ENCODE measurements at places on chromosomes 2 and 18.

GRCh38 chr2:216507220-216508160 lies 8.8 kb downstream of the RPL37A start:
- DNase-seq = no peak

DNA sequence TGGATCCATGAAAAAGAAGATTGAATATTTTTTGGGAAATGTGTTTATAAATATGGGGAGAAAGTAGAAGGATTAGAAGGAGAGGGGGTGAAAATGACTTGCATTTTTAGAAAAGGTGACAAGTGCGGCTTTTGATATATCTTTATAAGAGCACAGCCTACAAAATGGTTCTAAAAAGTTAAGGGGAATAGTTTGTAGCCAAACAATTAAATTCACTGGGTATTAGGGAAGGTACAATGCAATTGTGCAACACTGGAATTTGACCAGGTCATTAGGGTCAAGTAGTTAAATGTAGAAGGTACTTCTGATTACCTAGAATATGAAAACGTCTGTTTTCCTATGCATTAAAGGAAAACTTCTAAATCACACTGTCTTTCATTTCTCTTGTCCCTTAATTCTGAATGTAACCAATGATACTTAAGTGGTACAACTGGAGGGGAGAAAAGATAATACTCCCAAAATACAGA lies 44.5 kb upstream of the SERTAD2 start:
- DNase-seq = no peak

DNA sequence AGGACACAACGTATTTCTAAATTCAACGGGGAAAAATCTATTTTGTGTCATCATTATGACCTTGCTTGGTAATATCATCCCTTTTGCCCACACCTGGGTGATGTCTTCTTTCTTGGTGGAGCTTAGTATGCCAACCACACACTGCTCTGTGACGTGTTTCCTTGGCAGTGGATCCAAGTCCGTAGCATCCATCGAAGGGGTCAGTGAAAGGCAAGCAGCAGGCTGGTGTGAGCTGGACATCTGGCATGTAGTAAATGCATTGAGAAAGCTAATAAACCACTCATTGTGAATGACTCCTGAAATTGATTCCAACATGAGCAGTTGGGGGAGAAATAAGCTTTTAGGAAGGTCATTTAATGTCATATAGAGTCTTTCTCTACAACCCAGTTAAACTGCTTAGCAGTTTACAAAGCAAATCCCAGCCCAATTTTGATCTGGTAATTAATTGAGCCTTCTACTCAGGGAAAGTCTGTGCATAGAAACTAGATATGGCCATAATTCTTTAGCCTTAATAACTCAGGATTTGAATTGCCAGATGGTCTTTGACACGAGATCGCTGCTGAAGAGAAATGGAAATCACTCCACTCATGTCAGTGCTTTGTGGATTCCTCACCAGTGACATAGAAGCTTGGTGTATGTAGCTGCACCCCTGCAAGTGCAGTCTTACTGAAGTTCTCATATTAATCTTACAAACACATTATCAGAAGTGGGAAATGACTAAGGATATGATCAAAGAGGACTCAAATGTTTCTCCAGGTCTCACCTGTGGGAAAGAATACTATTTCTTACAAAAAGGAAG lies 494.8 kb downstream of the CMPK2 start:
- no peak for DNase-seq

DNA sequence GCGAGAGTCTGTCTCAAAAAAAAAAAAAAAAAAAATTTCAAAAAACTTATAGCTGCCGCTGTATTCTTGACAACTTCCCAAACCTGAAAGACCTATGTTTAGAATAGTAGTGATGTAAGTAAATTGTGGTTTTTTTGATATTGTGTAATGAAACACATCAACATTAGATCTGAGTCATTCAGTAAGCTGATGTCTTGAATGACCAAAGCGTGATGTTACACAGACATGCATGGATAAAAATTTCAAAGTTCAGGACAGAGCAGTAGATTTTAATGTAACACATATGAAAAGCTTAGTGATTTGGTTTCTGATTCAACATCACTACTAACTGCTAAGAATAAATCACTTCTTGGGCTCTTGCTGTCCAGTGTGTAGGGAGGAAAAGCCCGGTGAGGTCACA lies 69.3 kb upstream of the MEX3C start:
- no peak for DNase-seq

- no peak for DNase-seq
Observed at GRCh38 chr2:29729932-29730331, 191.5 kb downstream of the ALK start.
